ENCODE measurements at places on chromosomes 1 and 21.
A peak's percentile ranks its signal among the peaks of the same experiment; 100 is the strongest.

DNA sequence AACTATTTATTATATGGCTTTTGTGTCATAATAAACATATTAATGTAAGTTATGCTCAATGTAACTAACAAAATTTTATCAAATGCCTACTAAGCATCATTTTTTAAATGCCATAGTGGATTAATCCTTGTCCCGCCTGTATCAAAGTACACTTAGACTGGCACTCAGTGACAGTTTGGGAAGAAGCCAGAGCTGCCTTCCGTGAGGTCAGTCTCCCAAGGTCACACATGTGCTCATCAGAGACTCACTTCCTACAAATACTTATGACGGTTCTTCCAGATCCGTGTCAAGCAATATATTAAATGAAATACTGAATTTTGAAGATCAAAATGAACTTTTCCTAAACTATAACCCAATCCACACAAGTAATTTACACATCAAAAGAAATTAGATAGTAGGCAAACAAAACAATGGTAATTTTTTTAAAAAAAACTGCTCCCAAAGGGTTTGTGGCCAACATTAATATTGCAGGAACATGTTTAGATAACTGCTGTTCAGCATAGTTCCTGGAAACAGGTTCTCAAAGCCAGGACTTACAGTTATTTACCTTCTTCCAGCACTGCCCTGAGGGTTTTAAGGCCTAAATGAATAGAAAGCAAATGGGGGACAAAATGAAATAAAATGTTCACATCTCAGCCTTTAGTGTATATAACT is 27.2 kb downstream of the WLS start:
- H3K27me3 ChIP-seq: no peaks in the 10 kb centered on the region
- H3K36me3 ChIP-seq: no peaks in the 10 kb centered on the region
- no peak for DNase-seq

- no peaks in the 10 kb centered on the region for H3K4me1 ChIP-seq
- no peak overlapping the region for H3K4me3 ChIP-seq
- DNase-seq: no peak
- no peak overlapping the region for H3K27ac ChIP-seq
- H3K27me3 ChIP-seq: no peaks in the 10 kb centered on the region
Measured at GRCh38 chr1:107433635-107434360, 293.0 kb downstream of the NTNG1 start.

- no peaks in the 10 kb centered on the region for H3K4me1 ChIP-seq
- no peak overlapping the region for H3K27ac ChIP-seq
- peak; percentile 69 for DNase-seq
- no peaks in the 10 kb centered on the region for H3K27me3 ChIP-seq
- H3K4me3 ChIP-seq: no peak overlapping the region
- H3K36me3 ChIP-seq: no peaks in the 10 kb centered on the region
Measured at GRCh38 chr1:244074559-244075171, 23.6 kb downstream of the ZBTB18 start.

- no peaks in the 10 kb centered on the region for H3K27me3 ChIP-seq
- H3K4me1 ChIP-seq: no peaks in the 10 kb centered on the region
- no peak overlapping the region for H3K4me3 ChIP-seq
- DNase-seq: no peak
- H3K27ac ChIP-seq: no peak overlapping the region
- no peaks in the 10 kb centered on the region for H3K36me3 ChIP-seq
Measured at GRCh38 chr1:99737016-99737415, 29.4 kb downstream of the FRRS1 start.

GRCh38 chr21:15274701-15275485 is 210.1 kb upstream of the NRIP1 start:
- no peak for DNase-seq
- no peak overlapping the region for H3K4me3 ChIP-seq
- no peak overlapping the region for H3K27ac ChIP-seq

- no peaks in the 10 kb centered on the region for H3K27me3 ChIP-seq
- H3K4me1 ChIP-seq: peaks cover 7% of the 10 kb centered on the region
Measured at GRCh38 chr1:107135463-107135862, 5.4 kb upstream of the NTNG1 start.

DNA sequence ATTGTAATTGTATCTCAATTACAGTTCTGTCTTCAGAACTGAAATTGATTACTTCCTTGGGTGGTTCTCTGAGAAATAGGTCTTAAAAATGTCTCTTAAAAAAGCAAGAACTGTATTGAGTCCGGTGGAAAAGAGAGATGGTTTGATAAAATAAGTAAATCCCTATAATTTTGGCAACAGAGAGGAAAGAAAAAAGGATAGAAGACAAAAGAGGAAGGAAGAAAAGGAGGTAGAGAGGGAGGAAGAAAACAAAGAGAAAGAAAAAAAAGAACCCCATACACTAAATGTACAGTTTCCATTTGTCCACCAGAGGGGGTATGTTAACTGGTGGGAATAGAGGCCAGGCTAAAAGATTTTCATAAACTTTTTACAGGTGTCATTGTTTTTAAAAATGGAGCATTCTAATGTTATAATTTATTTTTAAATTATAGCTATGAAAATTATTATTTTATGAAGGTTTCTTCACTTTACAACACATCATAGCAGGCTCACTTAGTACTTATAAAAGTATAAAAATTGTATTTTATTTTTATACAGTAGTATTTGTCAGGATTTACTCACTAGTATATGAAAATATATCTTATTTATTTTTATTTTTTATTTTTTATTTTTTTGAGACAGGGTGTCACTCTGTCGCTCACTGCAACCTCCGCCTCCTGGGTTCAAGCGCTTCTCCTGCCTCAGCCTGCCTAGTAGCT is 2.1 kb upstream of the UBE2T start:
- no peaks in the 10 kb centered on the region for H3K4me1 ChIP-seq
- no peak for DNase-seq
- H3K4me3 ChIP-seq: no peak overlapping the region
- H3K27me3 ChIP-seq: no peaks in the 10 kb centered on the region

DNA sequence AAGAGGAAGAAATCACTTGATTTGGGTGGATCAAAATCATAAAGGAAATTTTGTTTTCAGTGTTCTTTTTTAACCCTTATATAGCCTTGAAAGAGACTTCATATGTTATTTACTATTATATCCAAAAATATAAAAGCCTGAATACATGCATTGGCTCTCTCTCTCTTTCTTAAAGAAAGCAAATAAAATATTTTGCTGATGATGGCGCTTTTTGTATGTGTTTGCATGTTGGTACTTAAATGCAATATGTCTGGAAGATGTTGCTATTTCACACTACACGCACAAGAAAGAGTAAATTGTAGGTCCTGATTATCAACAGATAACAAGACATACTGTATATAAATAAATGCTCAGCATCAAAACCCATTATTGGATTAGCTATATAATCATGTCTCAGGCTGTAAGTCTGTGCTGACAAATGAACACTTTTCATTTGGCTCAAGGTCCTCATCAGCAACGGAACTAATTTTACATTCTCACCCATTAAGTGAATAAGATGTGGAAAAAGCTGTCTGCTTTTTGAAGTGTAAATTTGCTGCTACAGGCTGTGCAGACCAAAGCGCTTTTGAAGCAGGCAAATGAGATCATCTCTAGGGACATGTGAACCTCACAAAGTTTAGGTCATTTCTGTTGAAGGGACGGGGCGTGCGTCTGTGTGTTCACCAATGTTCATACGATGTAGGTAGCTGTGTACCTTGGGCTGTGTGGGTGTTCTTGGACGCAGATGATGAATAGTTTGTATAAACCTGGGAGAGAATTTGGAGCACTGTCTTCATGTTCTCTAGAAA is 122.4 kb upstream of the LMO4 start:
- no peaks in the 10 kb centered on the region for H3K4me1 ChIP-seq
- H3K27ac ChIP-seq: no peak overlapping the region
- H3K27me3 ChIP-seq: no peaks in the 10 kb centered on the region
- no peak for DNase-seq
- H3K36me3 ChIP-seq: no peaks in the 10 kb centered on the region

DNA sequence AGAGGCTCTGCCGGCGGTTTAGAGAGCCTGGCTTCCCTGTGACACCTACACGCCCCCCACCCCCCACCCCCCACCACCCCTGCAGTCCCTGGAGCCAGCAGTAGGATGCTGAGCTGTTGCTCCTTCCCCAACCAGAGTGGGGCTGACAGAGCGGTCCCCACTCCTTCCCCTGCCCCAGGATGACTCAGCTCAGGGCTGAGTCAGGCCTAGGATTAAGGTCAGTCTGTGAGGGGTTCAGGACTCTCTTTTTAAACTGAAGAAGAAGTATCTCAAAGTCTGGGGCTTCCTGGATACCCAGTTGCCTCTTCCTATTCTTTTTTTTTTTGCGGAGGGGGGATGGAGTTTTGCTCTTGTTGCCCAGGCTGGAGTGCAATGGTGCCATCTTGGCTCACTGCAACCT is 19.1 kb downstream of the DMBX1 start:
- no peak for DNase-seq
- no peaks in the 10 kb centered on the region for H3K4me1 ChIP-seq
- no peak overlapping the region for H3K4me3 ChIP-seq
- H3K27ac ChIP-seq: no peak overlapping the region
- H3K27me3 ChIP-seq: no peaks in the 10 kb centered on the region

DNA sequence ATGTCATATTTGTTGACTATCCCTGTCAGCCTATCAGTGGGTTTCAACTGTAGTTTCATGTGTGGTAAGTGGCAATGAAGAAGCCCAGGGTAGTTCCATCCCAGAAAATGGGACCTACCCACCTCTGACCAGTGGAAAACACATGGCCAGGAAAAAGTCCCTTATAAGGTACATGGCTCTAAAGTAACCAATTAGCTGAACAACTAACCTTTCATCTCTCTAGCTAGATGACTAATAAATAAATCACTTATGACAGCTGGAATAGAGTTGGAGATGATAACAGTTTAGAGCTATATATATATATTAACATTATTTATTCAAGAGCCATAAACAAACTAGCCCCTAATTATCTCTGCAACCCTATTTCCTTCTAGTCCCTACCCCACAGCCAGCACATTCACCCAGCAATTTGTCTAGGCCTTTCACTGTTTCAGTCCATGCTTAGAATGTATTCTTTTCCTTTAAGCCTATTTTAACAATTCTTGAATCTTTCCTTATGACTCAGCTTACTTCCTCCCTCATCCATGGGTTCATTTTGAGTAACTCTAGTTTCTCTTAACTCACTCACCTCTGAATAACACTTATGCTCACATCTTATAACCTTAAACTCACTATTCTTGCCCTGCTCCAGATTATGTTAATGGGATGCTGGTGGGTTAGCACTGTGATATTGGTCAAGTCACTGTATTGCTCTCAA is 83.7 kb downstream of the TNFSF18 start:
- no peaks in the 10 kb centered on the region for H3K36me3 ChIP-seq
- H3K4me1 ChIP-seq: no peaks in the 10 kb centered on the region
- H3K27ac ChIP-seq: no peak overlapping the region
- no peak for DNase-seq
- H3K27me3 ChIP-seq: no peaks in the 10 kb centered on the region

DNA sequence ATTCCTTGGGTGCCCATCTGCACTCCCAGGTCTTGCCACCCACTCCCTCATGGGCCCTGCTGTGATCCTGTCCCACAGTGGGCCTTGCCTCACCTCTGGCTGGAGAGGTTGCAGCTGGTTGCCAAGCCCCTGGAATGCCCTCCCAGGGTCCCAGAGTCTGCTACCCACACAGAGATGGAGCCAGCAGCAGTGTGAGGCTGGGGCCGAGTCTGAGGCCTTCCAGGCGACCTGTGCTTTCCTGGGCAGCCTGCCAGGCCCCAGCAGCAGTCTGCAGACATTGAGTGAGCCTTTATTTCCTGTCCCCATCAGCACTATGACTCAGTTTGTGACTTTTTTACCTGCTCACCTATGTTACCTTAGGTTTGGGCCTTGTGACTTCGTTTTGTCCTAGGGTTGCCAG is 25.0 kb upstream of the TSPAN2 start:
- no peak for DNase-seq
- H3K27me3 ChIP-seq: no peaks in the 10 kb centered on the region
- H3K4me3 ChIP-seq: no peak overlapping the region
- H3K27ac ChIP-seq: no peak overlapping the region

DNA sequence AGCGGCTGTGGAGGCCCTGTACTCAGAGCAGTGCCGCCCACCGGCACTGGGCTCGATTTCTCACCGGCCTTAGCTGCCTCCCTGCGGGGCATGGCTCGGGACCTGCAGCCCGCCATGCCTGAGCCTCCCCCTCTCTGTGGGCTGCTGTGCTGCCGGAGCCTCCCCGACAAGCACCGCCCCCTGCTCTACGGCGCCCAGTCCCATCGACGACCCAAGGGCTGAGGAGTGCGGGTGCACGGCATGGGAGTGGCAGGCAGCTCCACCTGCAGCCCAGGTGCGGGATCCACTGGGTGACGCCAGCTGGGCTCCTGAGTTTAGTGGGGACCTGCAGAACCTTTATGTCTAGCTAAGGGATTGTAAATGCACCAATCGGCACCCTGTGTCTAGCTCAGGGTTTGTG is 5.2 kb upstream of the SOD1 start:
- H3K27ac ChIP-seq: no peak overlapping the region
- H3K36me3 ChIP-seq: no peaks in the 10 kb centered on the region
- H3K4me3 ChIP-seq: no peak overlapping the region
- H3K4me1 ChIP-seq: no peaks in the 10 kb centered on the region
- no peak for DNase-seq

- no peak overlapping the region for H3K4me3 ChIP-seq
- DNase-seq: no peak
- no peaks in the 10 kb centered on the region for H3K36me3 ChIP-seq
- H3K27ac ChIP-seq: no peak overlapping the region
- no peaks in the 10 kb centered on the region for H3K4me1 ChIP-seq
- no peaks in the 10 kb centered on the region for H3K27me3 ChIP-seq
Measured at GRCh38 chr1:194629011-194629410, 1442.6 kb upstream of the B3GALT2 start.

GRCh38 chr21:14630556-14631069 is 84.5 kb upstream of the SAMSN1 start:
- no peak overlapping the region for H3K27ac ChIP-seq
- no peaks in the 10 kb centered on the region for H3K36me3 ChIP-seq
- no peaks in the 10 kb centered on the region for H3K4me1 ChIP-seq
- no peak overlapping the region for H3K4me3 ChIP-seq

GRCh38 chr1:44783697-44784093 is 4.3 kb downstream of the BEST4 start:
- peak overlapping the region; percentile 89 for H3K27ac ChIP-seq
- no peaks in the 10 kb centered on the region for H3K27me3 ChIP-seq
- H3K4me1 ChIP-seq: peaks cover 20% of the 10 kb centered on the region
- H3K36me3 ChIP-seq: no peaks in the 10 kb centered on the region
- no peak for DNase-seq

- H3K4me1 ChIP-seq: peaks cover 10% of the 10 kb centered on the region
- H3K27me3 ChIP-seq: no peaks in the 10 kb centered on the region
- H3K27ac ChIP-seq: no peak overlapping the region
- H3K4me3 ChIP-seq: no peak overlapping the region
Measured at GRCh38 chr1:206490771-206491405, 16.4 kb upstream of the RASSF5 start.

GRCh38 chr1:11783556-11783955 is 21.6 kb downstream of the C1orf167 start:
- H3K27ac ChIP-seq: no peak overlapping the region
- DNase-seq: no peak
- peaks cover 31% of the 10 kb centered on the region for H3K4me1 ChIP-seq
- H3K36me3 ChIP-seq: no peaks in the 10 kb centered on the region

- H3K36me3 ChIP-seq: no peaks in the 10 kb centered on the region
- DNase-seq: no peak
- H3K27ac ChIP-seq: no peak overlapping the region
Measured at GRCh38 chr1:239784896-239785295, 306.8 kb upstream of the FMN2 start.

- H3K4me1 ChIP-seq: no peaks in the 10 kb centered on the region
- no peaks in the 10 kb centered on the region for H3K36me3 ChIP-seq
- no peaks in the 10 kb centered on the region for H3K27me3 ChIP-seq
- DNase-seq: peak; percentile 23
- no peak overlapping the region for H3K4me3 ChIP-seq
Measured at GRCh38 chr21:44420416-44421205, 34.7 kb upstream of the LRRC3 start.
